NCI-H2081 treated with DMSO at 0.1 percent for 48 hours (cell line): ENCODE measurements at places on chromosomes 6 and 20.

- no peak for DNase-seq
These were observed 12.4 kb upstream of the HLA-G start for GRCh38 chr6:29815118-29815750.

GRCh38 chr20:48723308-48724264, 104.2 kb downstream of the PREX1 start:
- no peak for DNase-seq

GRCh38 chr20:15843777-15844176, 729.5 kb downstream of the KIF16B start:
- DNase-seq = no peak

DNA sequence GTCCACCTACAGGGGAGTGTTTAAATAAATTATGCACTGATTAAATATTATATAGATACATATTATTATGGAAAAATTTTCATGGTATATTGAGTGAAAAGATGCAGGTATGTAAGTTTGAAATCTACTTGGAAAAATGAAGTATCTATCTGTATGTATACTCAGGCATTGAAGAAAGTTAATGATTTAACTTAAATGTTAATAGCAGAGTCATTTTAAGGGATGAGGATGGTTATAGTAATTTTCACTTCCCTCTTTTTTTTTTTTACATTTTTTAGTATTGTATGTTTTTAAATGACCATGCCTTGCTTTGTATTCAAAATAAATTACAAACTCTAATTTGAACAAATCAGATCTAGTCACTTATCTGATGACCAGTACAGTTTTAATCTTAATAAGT, 43.2 kb upstream of the NOTCH4 start:
- DNase-seq = no peak

DNA sequence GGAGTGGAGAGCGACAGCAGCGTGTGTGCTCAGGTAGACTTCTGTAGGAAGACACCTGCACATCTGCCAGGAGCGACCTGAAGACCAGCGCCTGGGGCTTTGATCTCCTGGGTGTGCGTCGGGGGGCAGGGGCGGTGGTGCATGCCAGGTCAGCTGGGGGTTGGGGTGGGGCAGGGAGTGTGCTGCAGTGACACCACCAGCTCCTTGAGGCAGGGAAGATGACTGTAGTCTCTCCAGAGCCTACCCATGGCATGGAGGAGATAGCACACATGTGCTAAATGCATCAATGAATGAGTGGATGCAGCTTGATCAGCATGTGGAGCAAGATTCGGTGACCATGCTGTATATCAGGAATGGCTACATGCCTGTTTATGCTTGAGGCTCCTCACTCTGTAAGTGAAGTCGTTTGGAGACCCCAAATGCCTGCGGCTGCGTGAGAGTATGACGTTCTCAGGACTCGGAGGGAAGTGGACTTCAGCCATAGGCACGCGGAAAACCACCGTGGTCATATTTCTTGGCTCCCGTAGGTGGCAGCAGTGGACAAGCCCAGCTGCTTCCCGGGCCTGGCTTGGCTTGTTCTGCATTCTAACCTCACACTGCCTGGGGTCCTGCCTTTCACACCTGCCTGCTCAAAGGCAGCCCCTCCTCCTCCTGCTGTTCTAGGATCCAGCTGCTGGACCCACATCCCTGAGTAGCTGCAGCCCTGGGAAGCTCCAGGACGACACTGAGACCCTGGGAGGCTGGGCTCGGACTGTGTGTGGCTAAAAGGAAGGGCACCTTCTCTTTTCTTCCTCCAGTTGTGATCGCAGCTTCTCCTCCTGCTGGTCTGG, 39.4 kb upstream of the KCNK16 start:
- DNase-seq = no peak

DNA sequence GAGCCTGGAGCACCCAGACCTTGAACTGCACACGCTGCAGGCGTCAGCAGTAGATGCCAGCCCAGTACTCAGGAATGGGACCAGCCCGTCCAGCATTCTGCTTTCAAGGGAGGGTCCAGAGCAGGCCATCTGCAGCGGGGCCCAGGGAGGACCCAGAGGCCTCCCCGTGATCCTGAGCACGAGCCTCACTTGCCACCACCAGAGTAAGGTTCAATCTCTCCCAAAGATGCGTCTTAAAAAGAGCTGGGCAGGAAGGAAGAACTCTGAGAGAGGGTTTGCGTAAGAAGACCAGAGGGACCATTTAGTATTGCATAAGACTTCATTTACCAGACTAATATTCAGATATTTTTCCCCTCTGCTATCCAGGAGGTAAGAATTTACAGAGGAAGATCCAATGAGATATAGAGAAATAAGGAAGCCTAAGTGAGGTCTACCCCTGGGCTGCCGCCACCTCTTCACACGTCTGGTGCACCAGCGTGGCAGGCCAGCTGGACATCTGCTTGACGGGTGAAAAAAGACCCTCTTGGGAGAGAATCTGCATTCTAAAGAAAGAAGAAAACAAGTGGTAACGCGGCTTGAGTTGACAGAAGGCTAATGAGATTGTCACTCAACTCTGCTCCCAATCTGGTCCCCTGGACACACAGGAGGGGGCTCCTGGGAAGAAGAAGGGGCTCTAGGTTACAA, 107.3 kb downstream of the PRND start:
- no peak for DNase-seq

GRCh38 chr20:18625907-18626655, 38.2 kb downstream of the DTD1 start:
- DNase-seq = no peak

DNA sequence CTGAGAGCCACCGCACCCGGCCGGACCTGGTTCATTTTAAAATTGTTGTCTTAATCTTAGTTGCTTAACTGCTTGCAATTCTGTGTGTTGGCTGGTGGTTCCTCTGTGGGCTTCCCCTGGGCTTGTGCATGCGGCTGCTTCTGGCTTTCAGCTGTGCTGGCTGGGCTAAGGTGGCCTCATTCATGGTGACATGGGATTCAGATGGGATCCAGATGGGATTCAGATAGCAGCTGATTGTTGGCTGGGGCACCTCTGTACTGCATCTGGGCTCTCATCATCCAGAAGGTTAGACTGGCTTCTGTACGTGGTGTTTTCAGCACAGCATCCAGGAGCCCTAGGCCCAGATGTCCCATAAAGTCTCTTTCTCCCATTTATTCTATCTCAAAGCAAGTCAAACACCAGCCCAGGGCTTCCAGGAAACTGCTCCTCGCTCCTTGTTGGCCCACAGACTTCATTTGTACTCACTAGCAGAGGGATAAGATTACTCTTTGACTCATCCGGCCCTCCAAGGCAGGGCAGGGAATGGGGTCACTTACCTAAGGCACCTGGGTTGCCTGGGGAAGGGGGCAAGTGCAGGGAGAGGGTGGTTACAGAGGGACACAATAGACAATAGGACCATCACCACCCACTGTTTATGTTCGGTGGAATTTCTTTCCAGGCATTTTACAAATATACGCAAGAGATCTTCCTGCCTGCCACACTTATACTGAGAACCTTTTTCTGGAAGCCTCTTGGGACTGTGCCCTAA, 10.2 kb upstream of the PEDS1 start:
- no peak for DNase-seq

GRCh38 chr6:14944593-14944992, 301.3 kb upstream of the JARID2 start:
- no peak for DNase-seq

GRCh38 chr6:148231572-148231971, 111.1 kb upstream of the SASH1 start:
- no peak for DNase-seq

- no peak for DNase-seq
These were observed 47.1 kb upstream of the SLC22A16 start for GRCh38 chr6:110523451-110524021.

- DNase-seq = no peak
These were observed 624.7 kb downstream of the UTRN start for GRCh38 chr6:144909753-144910285.

GRCh38 chr20:12180107-12180661, 262.5 kb downstream of the BTBD3 start:
- peak; percentile 82 for DNase-seq

DNA sequence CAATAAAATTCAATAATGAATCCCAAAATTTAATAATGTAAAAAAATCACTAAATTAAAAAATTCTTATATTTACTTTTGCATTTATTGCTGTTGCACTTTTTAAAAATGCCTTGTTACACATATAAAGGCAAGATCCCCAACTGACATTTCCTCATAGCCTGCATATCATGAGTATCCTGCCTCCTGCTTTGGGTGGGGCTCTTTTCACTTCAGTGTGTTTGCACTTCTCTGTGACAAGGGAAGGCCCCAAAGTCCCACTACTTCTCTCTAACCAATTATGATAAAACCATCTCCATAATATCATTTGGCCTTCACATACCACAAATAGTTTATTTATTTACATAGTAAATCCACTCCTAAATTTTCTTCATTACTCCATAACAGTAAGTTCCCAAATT, 446.1 kb upstream of the MARCKS start:
- no peak for DNase-seq

GRCh38 chr6:16437984-16438383, 199.6 kb downstream of the GMPR start:
- no peak for DNase-seq

DNA sequence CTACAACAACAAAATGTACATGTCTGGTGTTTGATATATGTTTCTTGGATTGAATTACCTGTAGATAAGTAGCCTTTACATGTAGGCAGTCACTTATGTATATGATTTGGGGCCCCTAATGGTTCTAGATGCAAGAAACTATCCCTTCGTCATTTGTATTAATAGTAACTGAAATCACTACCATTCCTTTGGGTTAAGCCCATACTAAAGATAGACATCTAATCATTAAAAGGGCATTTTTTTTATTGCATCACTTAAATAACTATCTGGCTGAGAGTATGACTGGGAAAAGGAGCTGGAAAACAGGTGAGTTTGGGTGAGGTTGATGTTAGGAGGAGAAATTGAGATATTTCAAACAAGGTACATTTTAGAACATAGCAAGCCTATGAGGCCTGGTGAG, 213.5 kb upstream of the PLN start:
- no peak for DNase-seq
